A549 treated with CpdA at 1 μM for 4 hours (cell line): ENCODE measurements at places on chromosomes 6 and 20. TPM values are rescaled to one million over a fixed set of nuclear protein-coding genes. Genes with fewer than 3 reads are reported as not detected.

Gene PRDM13
- total RNA-seq = 0.72 to 1.1 TPM (median 1.0 TPM) in 5 replicates

Gene RAET1G
- total RNA-seq = 7.2 to 12.5 TPM (median 10.7 TPM) in 5 replicates

Gene ZBP1
- 0.02 to 0.10 TPM (median 0.07 TPM) in 3 of 5 replicates, not detected in the others for total RNA-seq

Gene PROKR2
- not detected in 5 replicates for total RNA-seq

Gene RBBP8NL
- total RNA-seq = 0.03 to 0.05 TPM in 2 of 5 replicates, not detected in the others

Gene TCF21
- total RNA-seq = 0.03 to 0.07 TPM (median 0.06 TPM) in 4 of 5 replicates, not detected in the other

Gene HLA-DPB1
- not detected in 5 replicates for total RNA-seq

Gene GPX5
- not detected in 5 replicates for total RNA-seq

Gene UBD
- total RNA-seq = 0.51 to 1.2 TPM (median 0.61 TPM) in 5 replicates

Gene OSBPL2
- 17.8 to 22.5 TPM (median 19.1 TPM) in 5 replicates for total RNA-seq

Gene KIAA0408
- total RNA-seq = 6.0 to 7.4 TPM (median 6.1 TPM) in 5 replicates

Gene SCRT2
- not detected in 5 replicates for total RNA-seq

Gene EYA2
- total RNA-seq = 2.6 to 4.0 TPM (median 3.2 TPM) in 5 replicates

Gene MEI4
- not detected in 5 replicates for total RNA-seq

Gene CGA
- total RNA-seq = 0.08 to 0.15 TPM in 2 of 5 replicates, not detected in the others

Gene HLA-DOA
- total RNA-seq = not detected in 5 replicates

Gene RPS21
- total RNA-seq = 2,597 to 3,023 TPM (median 2,825 TPM) in 5 replicates

Gene SCUBE3
- 0.05 to 0.12 TPM (median 0.07 TPM) in 5 replicates for total RNA-seq

Gene MUC22
- 0.01 to 0.05 TPM (median 0.03 TPM) in 4 of 5 replicates, not detected in the other for total RNA-seq

Gene COL19A1
- total RNA-seq = not detected in 5 replicates

Gene FAM83C
- 0.03 to 0.06 TPM (median 0.05 TPM) in 3 of 5 replicates, not detected in the others for total RNA-seq

Gene TSHZ2
- total RNA-seq = not detected in 5 replicates

Gene NFATC2
- total RNA-seq = 6.4 to 8.7 TPM (median 7.7 TPM) in 5 replicates

Gene SLC35D3
- total RNA-seq = 0.06 to 0.15 TPM (median 0.06 TPM) in 4 of 5 replicates, not detected in the other
